ENCODE measurements at places on chromosomes 16 and 17.
A peak's percentile ranks its signal among the peaks of the same experiment; 100 is the strongest.

DNA sequence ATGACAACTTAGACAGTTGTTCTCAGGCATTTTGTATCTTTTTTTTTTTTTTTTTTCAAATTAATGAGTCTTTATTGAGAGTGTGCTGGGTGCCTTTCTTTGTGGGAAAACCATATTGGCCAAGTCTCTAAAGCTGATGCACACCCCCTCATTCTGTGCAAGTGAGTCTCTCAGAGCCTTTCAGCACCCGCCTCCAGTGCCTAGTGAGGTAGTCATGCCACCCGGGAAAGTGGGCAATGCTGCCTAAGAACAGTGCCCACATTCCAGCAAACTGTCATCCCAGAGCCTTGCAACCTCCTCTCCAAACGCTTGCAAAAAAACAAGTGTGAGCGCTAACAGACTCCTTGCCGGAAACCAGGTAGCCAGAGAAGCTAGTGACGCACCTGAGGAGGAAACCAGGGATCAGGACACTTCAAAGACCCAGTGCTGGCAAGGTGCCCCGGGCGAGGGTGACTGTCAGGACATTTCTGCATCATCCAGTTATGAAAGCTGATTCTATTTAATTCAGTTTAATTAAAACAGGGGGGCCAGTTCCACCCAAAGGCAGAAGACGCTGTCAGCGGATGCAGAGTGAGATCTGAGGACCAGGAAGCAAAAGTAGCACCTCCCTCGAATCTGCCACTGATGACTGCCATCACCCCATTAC is 34.9 kb downstream of the SMARCE1 start:
- DNase-seq = peak; percentile 74

DNA sequence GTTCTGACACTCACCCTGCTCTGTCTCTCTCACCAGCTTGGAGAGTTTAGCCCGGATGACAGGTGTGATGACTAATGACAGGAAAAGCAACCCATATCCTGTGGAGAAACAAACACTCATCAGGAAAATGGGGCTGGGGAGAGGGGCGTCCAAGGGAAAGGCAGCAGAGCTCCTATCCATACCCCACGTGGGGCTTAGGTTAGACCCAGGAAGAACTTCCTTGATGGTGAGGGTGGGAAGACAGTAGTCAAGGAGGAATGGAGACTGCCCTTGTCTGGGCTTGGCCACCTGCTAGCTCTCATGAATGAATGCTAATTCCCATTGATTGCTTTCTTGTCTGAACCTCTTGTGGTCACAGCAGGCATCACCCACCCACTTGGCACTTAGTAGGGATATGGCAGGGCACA is 3.8 kb downstream of the SLC46A1 start:
- no peak for DNase-seq

DNA sequence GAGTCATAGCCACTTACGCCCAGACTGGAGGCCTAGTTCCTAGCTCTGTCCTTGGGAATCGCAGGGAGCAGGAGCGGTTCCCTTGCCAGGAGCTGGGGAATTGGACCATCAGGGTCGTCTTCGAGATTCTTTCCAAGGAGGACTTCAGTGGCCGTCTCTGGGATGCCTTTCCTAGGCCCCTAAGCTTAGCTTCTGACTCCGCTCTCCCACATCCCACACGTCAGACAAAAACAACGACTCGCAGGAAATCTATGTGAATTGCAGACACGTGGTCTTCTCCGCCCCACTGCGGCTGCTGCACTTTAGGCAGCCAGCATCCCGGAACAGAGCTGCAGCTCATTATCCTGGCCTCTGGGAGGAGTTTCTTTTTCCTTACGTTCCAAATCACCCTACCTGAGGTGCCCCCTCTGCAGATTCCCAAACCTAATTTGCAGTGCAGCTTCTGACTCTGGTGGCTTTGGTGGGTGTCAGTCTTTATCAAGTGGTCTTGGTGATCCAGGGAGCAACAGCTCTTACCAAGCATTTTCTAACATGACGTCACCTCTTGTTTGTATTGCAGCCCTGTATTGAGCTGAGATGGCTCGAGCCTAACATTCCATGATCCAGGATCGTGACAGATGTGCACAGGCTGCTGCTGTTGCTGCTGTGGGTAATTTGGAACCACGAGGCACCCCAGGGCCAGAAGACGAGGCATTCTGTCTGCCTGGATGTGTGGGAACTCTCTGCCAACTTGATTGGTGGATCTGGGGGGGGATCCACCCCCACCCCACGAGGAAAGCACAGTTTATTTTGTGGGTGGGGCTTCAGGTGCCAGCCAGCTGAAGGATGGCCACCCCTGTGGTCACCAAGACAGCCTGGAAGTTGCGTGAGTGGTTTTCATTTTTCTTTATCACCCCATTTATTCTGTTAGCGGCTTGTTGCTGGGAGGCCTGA is 1.1 kb downstream of the KATNB1 start:
- DNase-seq = peak; percentile 76

DNA sequence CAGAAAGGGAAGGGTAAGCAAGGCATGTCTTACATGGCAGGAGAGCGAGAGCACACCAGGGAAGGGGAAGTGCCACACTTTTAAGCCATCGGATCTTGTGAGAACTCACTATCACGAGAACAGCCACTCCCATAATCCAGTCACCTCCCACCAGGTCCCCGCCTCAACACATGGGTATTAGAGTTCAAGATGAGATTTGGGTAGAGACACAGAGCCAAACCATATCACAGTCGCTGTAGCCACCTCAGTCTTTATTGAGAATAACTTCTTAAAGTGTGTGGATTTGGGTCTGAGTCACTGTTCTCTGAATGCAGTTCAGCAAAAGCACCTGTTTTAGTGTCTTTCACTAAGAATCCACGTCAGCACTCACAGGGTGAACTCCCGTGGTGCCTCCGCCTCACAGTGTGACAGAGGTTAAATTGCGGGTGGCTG is 195.2 kb upstream of the CHMP6 start:
- DNase-seq = no peak

DNA sequence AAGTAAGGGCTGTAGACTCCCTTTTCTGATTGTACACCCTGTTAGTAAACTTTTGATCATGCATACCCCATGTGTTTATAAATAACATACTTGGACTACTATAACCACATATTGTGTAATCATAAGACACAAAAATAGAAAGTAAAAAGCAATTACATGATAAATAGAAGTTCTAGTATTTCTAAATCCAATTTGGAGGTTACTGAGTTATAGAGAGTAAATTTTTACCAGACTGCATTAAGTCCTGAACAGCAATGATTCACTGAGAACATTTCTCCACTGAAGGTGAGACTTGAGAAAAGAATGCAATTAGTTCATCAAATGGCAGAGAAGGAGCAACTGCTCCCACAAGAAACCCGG is 7.7 kb upstream of the TBKBP1 start:
- no peak for DNase-seq

DNA sequence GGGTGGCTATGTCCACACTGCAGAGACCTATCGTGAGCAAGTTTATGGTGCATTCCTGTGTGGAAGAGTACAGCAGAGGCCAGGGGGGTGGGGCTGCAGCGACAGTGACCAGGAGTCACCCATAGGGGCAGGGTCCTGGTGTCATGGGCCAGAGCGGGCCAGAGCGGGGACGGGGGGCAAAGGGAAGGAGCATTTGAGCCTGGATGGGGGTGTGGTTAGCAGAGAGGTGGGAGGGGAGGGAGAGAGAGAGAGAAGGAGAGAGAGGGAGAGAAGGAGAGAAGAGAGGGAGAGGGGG is 17.8 kb downstream of the JPH3 start:
- DNase-seq = no peak

DNA sequence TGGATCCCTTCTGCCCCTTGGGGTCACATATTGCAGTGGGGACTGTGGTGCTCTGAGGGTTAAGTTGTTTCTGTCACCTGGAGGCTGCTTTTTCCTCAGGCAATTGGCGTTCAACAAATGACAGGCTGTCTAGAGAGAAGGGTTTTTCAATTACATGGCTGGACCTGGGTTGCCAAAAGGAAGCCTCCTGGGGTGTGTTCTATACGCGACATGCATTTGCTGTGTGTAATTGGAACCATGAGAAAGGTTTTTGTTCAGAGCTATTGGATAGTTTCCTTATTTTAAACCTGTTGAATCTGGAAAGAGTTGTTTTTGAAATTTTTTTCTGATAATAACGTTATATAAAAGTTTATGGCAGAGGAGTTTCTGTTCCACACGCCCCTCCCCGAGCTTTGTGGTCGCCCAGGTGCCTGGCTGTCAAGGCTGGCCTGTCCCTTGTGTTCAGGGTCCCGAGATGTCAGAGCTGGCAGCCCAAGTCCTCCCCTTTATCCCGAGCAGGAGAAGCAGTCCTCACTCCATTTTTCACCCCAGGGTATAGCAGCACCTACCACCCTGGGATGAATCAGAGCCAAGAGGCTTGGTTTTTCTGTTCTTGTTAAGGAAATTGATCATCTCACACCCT is 26.1 kb upstream of the ZNF750 start:
- no peak for DNase-seq

DNA sequence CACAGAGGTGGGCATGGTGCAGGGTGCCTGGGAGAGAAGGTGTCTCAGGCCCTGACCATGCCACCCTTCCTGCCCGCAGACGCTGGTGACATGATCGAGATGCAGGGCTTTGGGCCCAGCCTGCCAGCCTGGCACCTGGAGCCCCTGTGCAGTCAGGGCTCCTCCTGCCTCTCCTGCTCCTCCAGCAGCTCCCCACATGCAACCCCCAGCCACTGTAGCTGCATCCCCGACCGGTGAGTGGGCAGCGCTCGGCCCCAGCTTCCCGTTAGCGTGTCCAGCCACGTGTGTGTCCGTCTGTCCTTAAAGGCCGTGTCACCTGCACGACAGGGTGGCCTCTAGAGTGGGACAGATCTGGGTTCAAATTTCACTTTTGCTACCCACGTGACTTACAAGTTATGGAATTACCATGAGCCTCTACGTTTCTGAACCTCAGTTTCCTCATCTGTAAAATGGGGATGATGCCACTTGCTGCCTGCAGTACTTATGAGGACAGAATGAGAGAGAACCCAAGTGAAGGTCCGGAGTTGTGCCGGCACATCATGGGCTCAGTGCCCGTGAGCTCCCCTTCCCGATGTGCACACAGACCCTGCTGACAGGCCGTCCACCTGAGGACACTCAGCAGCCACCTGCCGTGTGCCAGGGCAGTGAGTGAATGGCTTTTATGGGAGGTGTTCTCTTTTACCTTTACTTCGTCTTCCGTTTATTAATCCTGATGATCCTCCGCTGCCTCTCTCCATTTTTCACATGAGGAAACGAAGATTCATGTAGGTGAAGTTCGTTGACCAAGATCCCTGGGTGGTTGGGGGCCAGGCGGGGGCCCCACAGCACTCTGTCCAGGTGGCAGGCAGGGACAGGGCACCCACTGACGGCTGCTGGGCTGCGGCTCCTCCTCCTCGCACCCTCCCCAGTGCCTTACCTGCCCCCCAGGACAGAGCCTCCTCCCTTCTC is 29.4 kb downstream of the MNT start:
- DNase-seq = no peak

DNA sequence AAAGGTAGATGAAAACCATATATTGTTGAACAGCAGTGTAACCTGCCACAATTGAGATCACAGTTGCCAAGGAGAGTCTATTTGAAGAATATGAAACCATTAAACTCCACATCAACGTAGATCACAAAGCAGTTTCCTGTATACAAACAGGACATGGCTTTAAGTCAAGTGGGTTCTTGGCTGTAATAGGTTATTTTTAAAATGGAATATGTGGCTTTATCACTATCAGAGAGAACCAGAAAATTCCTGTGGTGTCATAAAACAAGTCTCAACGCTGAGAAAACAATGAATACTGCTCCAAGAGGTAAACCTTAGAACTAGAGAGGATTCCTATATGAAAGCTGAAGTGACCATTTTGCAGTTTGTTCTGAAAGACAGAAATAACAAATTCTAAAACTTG is 999.7 kb downstream of the CDH11 start:
- no peak for DNase-seq

- DNase-seq = no peak
These were observed 309 bp downstream of the DNAH2 start for GRCh38 chr17:7717756-7718350.

DNA sequence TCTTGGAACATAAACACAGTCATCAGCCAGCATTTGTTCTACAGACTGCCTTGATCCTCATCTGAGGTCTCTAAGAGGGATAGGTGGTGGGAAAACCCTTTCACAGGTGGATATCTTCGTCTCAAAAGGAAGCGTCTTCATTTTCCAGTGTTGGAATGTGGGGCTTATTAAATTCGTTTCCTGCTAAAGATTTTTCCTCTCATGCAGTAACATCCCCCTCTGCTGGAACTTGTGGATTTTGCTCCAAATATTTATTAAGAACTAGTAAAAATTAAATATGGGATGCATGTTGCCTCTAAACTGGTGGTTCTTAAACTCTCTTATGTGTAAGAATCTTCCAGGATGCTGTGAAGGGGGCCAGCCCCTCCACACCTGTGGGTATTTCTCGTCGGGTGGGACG is 20.1 kb upstream of the MLYCD start:
- peak; percentile 71 for DNase-seq

DNA sequence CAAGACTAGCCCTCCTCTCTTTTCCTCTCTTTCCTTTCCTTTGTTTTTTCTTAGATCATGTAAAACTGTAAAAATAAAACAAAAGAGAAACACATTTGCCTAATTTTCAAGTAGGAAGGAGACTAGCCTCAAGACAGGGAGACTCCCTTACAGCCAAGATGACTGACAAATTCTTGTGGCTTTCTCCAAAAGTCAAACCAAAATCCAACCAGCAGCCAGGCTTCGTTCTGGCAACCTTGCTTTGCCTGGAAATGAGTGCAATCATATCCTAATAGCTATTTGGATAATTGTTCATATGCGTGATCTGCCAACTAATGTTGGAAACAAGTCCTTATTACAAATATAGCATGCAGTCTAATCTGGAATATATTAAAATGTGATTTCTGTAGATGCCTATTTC is 868.9 kb upstream of the SOX9 start:
- DNase-seq = no peak

- DNase-seq = no peak
These were observed 11.5 kb downstream of the GPT2 start for GRCh38 chr16:46895399-46896313.

- peak; percentile 86 for DNase-seq
These were observed 51.8 kb downstream of the BEAN1 start for GRCh38 chr16:66478733-66479511.

All from suppressor macrophage treated with lipopolysaccharide for 1 hour (primary cell).